Heart left ventricle (tissue), 16 donors: ENCODE measurements at places on chromosomes 3 and 15. TPM values are rescaled to one million over a fixed set of nuclear protein-coding genes. Genes with fewer than 3 reads are reported as not detected.

DNA sequence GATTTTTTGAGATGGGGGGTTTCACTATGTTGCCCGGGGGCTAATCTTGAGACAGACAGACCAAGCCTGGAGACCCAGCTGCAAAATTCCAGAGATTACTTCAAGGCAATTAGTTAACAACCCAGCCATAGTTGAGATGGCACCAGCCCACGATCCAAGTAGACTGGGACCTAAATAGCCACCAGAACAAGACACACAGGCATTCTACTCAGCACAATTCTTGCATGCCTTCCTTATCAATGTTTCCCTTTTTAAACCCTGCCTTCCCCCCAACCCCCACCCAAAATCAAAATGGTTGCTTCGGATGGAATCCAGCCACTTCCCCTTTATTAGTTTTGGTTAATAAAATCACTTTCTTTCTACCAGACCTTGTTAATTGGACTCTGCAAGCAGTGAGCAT lies 28.6 kb downstream of the FAM240A start:
- DNase-seq: no peak

DNA sequence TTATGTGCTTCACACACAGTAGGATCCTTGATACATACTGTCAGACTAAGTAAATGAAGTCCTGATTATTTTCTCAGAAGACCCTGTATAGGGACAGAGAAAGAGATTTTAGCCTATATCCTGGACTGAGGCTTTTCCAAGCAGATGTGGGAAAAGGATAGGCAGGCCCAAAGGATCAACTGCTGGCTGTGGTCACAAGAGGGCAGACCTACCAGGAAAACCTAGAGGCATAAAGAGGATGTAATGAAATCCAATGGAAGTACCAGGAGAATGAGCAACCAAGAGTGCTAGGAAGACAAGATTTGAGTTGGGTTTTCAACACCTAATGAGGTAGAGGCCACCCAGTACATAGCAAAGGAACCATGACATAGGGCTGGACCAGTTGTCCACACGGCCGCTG lies 23.1 kb downstream of the DCLK3 start:
- DNase-seq: no peak

The GABRR3 gene
- not detected for total RNA-seq

GRCh38 chr3:59857589-59858346 lies 807.9 kb upstream of the CFAP20DC start:
- peak; percentile 69 for DNase-seq

DNA sequence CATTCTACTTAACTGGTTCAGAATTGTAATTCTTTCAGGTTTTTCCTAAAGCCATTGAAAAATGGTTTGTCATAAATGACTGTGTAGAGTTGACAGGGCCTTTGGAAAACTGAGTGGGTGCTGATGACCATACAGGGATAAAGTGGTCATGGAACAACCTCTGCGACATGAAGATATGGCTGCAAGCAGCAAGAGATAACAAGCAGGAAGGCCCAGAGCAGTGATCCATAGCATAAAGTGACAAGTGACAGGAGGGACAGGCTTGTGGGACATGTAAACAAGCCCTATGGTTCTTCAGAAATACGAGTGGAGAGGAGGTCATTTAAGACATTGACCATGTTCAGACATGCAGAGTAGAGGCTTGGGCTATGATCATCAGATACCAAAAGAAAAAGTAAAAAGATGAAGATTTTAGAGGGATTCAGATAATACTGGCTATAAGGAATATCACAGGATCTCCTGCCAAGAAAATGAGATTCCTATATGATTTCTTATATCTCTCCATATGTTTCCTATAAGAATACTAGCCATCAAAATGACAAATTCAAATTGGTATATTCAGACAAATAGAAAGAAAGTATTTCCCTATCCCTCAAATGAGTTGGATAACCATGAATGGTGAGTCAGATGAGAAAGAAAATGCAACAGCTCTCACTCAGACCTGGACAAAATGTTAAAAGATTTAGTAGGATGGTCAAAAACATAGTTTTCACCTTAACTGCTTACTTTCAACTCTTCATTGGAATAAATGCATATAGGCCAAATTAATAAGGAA lies 827.6 kb upstream of the CFAP20DC start:
- no peak for DNase-seq

- DNase-seq: no peak
Measured at GRCh38 chr3:194990454-194991337, 280.3 kb downstream of the XXYLT1 start.

The TM4SF18 gene
- total RNA-seq: 7.1 TPM

- DNase-seq: peak; percentile 85
Measured at GRCh38 chr3:126654571-126655383, at the start of gene TXNRD3. Gene TXNRD3 (minus strand): TSS chr3:126655124.

The AGBL1 gene
- total RNA-seq: not detected

- no peak for DNase-seq
Measured at GRCh38 chr3:21860657-21861056, 109.6 kb upstream of the ZNF385D start.

DNA sequence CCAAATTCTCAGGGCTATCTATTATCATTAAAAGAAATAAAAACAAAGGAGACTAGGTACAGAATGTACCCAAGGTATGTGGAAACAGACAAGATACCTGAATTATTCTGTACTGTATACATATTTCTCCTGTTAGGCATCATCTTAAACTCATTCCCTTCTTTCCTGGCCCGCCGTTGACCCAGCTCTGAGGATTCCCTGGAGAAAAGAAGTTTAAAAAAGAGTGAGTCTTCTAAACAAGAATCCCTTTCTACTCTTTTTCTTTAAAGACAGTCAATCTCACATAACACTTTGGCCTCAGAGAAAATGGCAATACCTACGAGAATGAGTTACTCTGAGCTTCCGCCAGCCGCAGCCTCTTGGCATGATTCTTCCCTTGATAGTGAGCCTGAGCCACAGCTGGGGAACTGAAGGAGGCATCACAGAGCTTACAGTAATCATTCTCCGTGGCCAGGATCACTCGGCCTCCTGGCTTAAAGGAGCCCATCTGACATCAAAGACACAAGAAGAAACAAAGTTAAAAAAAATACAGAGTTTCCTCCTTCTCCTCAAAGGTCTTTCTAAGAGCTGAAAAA lies 44.2 kb downstream of the ZMAT3 start:
- no peak for DNase-seq

GRCh38 chr3:193843474-193844301 lies 250.7 kb downstream of the OPA1 start:
- DNase-seq: no peak

DNA sequence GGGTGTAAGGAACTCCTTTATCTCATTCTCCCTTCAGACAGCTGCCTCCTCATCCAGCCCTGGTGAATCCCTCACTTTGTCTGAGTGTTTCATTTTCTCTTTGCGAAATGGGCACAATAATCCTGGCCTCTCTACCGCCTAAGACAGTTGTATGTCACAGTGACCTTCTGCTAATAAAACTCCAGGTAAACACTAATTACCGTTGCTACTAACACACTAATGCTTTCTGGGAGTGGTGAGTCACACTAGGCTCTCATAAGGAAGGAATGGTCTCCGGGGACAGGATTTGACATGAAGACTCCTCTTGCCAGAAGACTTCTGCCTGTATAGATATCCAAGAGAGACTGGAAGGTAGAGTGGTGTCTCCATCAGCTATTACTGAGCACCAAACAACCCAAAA lies 71.7 kb upstream of the SNRK start:
- DNase-seq: no peak

DNA sequence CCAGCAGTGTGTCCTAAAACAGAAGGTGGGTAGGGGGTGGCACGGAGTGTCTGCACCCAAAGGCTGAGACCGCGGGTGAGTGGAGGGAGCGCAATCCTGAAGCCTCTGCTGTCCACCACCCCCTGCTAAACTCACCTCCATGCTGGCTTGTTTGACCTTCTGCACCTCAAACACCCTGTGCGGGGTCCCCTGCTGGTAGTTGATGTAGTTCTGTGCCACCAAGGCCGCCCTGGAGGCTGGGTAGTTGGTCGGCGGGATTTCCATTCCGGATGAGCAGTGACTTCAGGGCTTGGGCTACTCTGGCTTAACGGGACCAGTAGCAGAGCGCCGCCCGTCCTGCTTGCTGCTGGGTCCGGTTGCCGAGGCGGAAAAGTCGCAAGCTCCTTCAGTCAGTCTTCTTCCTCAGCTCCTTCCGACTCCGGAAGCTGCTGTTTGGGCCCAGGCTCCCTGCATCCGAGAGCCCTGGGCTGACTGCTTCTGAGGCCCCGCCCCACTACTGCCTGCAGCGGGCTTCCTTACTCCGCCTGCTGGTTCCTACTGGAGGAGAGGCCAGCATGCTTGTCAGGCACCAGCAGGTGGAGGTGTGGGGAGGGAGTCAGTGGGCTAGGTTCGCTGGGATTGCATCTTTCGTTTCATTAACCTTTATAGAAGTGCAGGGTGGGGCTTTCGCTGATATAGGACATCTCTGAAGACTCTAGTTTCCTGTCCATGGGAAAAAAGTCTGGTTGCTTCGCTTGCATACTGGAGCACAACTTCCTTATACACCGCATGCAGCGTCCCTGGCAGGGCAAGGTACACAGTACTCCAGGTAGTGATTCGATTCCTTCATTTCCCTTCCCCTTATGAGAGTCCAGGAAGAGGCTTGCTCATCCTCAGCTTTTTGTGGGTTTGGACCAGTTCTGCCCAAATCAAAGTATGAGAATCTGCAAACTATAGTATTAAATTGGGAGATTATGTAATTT lies at the start of gene LXN:
Gene LXN (minus strand): TSS at position 434 of the 962 bp plus-strand sequence. CDS start 170 bp downstream, at position 264.
- peak; percentile 90 for DNase-seq

DNA sequence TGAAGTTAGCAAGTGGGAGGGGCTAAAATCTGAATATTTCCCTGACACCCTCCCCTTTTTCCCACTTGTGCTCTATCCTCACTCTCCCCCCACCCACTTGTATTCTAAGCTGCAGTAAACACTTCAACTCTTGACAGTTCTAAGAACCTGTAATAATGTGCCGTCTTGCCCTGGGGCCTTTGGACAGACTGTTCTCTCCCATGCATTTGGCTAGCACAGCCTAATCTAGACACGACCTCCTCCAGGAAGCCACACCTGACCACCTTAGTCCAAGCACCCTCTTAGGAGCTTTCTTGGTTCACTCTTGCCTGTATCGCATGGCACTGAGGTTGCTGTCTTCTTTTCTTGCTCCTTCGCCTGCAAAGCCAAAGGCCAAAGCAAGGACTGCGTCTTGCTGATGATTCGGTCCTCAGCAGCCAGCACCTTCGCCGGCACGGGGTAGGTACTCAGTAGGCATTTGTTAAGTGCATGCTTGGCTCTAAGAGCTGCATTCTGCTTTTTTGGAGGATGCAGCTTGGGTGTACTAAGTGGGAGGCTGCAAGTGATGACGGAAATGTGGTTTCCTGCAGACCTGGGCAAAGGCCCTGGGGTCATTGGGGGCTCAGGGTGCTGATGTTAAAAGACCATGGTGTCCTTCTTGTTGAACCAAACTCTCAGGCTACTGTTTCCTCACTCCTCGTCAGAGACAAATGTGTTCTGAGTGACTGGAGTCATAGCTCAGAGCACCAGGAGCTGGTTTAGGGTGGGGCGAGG lies 2.0 kb upstream of the ZNF710 start:
- DNase-seq: no peak

- no peak for DNase-seq
Measured at GRCh38 chr15:80609091-80609490, 86.0 kb upstream of the ABHD17C start.

The FSD2 gene
- total RNA-seq: 140 TPM

- peak; percentile 74 for DNase-seq
Measured at GRCh38 chr3:44584646-44585501, at the start of gene ZNF660. Gene ZNF660 (plus strand): TSS chr3:44584964. CDS start chr3:44594194, 9,230 bp downstream.

The CLDN1 gene
- 0.23 TPM for total RNA-seq

The SCG5 gene
- 5.3 TPM for total RNA-seq

The SCN11A gene
- total RNA-seq: 0.09 TPM

- DNase-seq: no peak
Measured at GRCh38 chr15:89196994-89197393, 24.4 kb downstream of the RLBP1 start.

The CCR9 gene
- not detected for total RNA-seq

- no peak for DNase-seq
Measured at GRCh38 chr3:46416811-46417510, 9.9 kb downstream of the CCRL2 start.

- DNase-seq: no peak
Measured at GRCh38 chr3:195609229-195609628, 25.5 kb upstream of the APOD start.

DNA sequence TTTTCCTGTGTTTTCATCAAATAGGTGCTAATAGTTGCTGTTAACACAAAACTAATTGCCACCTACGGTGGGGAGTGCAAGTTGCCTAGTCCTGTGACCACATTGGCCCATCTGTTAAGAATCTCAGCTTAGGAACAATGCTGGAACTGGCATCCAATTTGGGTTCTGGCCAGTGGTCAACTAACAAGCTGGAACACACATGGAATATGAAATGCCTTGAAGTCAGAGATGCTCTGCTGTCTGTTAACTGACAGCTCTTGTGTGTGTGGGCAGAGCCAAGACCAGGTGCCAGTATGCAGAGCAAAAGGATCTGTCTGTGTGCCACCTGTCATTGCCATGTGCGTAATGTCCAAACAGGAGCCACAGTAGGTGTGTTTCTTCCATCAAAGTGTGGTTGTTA lies 460.8 kb downstream of the ROBO2 start:
- DNase-seq: no peak

The IL12A gene
- total RNA-seq: 0.61 TPM

DNA sequence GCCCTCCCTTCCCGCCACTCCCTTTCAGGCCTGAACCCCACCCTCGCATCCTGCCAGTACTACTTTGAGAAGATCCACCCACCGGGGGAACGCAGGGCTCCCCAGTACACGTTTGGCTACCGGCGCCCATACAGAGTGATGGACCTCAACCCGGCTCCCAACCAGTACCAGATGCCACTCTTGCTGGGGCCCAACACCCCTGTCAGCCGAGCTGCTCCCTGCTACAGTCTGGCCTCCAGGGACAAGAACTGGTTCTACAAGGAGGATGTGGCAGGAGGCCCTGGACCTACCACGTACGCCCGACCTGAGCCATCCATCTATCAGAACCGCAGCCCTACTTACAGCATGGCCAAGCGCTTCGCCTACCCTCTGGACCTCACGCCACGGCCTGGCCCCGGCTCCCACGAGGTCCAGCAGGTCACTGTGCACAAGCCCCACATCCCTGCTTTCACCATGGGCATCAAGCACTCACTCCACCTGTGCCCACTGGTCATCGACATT lies 14.4 kb upstream of the CSPG4 start:
- no peak for DNase-seq

- peak; percentile 63 for DNase-seq
Measured at GRCh38 chr3:53134631-53135232, 4.5 kb upstream of the RFT1 start.

The WDR72 gene
- total RNA-seq: not detected

GRCh38 chr15:63880744-63881143 lies 47.0 kb upstream of the HERC1 start:
- no peak for DNase-seq

The GOLGA8B gene
- total RNA-seq: 12.2 TPM
